ENCODE measurements at places on chromosomes 16 and 17.

DNA sequence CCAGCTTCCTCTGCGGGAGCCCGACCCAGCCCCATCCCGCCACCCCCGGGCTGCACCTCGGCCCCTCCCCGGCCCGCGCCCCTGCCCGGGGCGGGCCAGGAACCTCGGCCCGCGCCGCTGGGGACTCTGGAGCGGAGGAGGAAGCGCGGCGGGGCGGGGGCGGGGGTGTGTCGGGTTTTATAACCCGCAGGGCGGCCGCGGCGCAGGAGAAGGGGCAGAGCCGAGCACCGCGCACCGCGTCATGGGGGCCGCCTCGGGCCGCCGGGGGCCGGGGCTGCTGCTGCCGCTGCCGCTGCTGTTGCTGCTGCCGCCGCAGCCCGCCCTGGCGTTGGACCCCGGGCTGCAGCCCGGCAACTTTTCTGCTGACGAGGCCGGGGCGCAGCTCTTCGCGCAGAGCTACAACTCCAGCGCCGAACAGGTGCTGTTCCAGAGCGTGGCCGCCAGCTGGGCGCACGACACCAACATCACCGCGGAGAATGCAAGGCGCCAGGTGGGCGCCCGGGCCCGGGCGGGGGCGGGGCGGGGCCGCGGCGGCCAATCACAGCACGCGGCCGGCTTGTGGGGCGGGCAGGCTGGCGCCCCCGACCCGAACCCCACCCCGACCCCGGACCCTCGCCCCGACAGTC is at the start of gene ACE:
Gene ACE (plus strand): TSS at position 208 of the 626 bp plus-strand sequence. CDS start 34 bp downstream, at position 242.
- no peak for DNase-seq

DNA sequence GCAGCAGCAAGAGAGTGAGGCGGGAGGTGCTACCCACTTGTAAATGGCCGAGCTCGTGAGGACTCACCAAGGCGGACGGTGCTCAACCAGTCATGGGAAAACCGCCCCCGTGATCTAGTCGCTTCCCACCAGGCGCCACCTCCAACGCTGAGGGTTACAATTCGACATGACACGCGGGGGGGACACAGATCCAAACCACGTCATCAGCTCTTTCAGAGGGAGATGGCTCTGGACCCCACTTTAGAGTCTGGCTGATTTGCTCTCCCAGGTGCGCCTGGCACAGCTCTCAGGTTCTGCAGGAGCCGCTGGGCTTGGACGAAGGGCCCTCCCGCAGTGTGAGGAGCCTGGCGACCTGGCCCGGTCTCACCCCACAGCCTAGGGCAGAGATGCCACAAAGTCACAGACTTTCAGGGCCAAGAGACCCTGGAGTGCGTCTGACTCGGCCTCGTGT is 21.1 kb upstream of the DOC2B start:
- DNase-seq: no peak

DNA sequence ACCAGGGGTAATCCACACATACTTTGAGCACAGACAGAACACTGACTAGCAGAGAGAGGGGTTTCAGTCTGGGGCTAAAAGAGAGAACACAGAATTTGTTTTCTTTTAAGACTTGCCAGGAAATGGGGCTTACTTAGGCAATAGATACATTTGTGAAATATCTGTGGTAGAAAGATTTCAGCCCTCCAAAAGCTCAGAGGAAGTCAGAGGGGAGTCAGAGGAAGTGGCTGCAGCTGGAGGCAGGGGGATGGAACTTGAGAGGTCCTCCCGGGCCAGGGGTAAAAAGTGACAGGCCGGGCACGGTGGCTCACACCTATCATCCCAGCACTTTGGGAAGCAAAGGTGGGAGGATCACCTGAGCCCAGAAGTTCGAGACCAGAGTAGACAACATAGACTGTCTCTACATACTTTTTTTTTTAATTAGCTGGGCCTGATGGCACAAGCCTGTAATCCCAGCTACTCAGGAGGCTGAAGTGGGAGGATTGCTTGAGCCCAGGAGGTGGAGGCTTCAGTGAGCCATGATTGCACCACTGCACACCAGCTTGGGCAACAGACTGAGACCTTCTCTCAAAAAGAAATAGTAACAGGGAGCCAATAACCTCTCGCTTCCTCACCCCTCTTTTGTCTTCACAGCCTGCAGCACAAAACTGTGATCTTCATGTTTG is 49.9 kb downstream of the NLRC5 start:
- peak; percentile 84 for DNase-seq

GRCh38 chr16:3459401-3460090 is 16.1 kb downstream of the NAA60 start:
- no peak for DNase-seq

DNA sequence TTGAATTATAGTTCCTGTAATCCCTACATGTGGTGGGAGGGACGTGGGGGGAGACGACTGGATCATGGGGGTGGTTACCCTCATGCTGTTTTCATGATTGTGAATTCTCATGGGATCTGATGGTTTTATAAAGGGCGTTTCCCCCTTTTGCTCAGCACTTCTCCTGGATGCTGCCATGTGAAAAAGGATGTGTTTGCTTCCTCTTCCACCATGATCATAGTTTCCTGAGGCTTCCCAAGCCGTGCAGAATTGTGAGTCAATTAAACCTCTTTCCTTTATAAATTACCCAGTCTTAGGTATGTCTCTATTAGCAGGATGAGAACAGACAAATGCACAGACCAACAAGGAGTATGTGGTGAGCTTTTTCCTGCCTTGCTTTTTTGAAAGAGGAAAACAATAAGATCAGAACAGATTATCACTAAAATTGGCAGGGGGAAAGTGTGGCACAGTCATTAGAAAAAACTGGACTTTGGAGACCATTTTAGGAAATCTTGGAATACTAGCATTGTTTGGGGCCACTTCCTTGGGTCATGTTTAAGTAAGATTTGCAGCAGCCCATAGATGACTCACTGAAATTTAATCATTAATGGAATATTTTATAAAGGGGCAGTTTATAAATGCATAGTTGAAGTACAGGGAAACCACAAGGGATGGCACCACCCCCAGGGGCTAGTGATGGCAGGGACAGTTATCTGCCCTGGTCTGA is 352.8 kb downstream of the CDH13 start:
- DNase-seq: peak; percentile 61

DNA sequence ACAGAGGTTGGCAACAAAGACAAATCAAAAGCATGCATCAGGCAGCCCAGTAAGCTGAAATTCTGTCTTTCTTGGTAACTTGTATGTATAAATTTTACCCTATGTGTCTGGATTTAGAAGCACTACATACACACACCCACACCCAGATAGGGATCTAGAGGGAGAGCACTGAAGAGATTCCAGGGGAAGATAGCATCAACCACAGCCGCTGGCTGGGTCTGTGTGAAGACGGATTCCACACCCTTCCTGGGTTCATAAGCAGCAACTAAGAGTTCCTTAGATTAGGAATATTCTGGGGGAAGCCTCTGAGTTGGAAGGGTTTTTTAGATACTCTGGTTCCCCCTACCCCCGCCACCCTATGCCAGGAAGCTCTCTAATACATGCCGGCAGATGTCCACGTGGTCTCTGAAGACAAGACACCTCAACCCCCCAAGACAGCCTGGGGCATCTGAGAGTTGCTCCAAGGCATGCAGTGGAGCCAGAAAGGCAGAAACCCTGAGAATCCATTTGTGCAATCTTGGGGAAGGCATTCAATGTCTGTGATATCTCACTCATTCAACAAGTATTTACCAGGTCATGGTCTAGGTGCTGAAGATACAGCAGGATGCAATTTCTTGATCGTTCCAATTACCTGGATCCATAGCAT is 86.4 kb downstream of the NOG start:
- DNase-seq: no peak

GRCh38 chr17:64040206-64040605 is 19.8 kb upstream of the ICAM2 start:
- no peak for DNase-seq

GRCh38 chr17:17018612-17019429 is 23.4 kb upstream of the MPRIP start:
- DNase-seq: no peak

Data from fibroblast of pulmonary artery (primary cell).